ENCODE measurements at places on chromosomes 4 and X. TPM values are rescaled to one million over a fixed set of nuclear protein-coding genes. Genes with fewer than 3 reads are reported as not detected.

ABCG2 gene
- not detected for total RNA-seq

MAGEE2 gene
- total RNA-seq = not detected

DBET gene
- not detected for total RNA-seq

MAGEA9B gene
- not detected for total RNA-seq

POLN gene
- total RNA-seq = 0.26 TPM

SPRY1 gene
- total RNA-seq = 26.4 TPM

DDX3X gene
- 167 TPM for total RNA-seq

JADE3 gene
- total RNA-seq = 7.3 TPM

RHOXF1 gene
- not detected for total RNA-seq

CCSER1 gene
- total RNA-seq = 6.0 TPM

LPAR4 gene
- total RNA-seq = not detected

ALPK1 gene
- 4.2 TPM for total RNA-seq

CXCL1 gene
- total RNA-seq = 267 TPM

VCX3A gene
- total RNA-seq = not detected

SMIM10L2A gene
- 0.73 TPM for total RNA-seq

SPANXN1 gene
- total RNA-seq = not detected

HELT gene
- total RNA-seq = not detected

TDO2 gene
- total RNA-seq = not detected

STATH gene
- total RNA-seq = not detected

CXCL6 gene
- total RNA-seq = 23.4 TPM

ZCCHC13 gene
- not detected for total RNA-seq
